ENCODE measurements at places on chromosomes 6 and 20.

GRCh38 chr20:14312001-14312400, 25.4 kb downstream of the FLRT3 start:
- no peak for DNase-seq

GRCh38 chr20:20317621-20318364, 50.1 kb upstream of the INSM1 start:
- DNase-seq: no peak

DNA sequence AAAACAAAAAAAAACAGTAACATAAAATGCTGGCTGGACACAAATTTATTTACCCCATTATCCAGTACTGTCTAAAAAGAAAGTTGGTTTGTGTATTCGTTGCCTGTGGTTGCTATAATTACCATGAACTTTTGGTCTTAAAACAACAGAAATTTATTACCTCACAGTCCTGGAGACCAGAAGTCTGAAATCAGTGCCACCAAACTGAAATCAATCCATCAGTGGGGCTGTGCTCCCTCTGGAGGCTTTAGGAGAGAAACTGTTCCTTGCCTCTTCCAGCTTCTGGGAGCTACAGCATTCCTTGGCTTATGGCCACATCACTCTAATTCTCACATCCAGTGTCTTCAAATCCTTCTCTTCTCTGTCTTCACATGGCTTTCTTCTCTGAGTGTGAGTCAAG, 79.4 kb downstream of the SNX5 start:
- no peak for DNase-seq

DNA sequence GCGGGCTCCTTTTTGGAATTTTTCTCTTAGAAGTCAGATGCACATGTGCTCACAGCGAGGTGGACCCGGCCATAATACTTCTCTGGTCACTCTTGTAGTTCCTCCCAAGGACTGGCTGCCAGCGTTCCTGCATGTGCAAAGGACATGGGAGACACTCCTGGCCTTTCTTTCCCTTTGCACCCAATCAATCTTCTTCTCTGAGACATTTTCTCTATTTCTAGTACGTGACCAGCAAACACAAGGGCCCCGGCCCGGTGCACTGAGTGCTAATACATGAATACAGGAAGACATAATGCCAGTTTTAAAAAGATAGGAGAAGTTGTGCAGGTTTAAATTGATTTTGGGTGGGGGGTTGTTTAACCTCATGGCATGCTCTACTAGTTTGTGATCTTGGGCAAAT, 233.6 kb downstream of the SMOC2 start:
- no peak for DNase-seq

DNA sequence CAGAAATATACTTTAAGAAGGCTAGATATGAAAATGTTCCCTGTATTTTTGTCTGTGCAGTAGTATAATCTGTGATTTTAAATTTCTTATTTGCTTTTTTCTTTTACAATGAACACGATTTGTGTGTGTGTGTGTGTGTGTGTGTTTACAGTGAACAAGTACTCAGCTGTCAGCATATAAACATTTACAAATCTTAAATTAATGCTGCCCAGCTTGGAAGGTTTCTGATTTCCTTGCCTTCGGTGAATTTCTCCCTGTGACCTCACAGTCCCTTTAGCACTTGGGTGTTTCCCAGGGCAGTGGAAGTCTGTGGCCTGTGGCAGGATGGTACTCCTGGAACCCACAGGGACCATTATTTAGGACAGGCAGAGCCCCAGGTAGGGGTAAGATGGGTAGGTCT, 37.6 kb downstream of the TXLNB start:
- no peak for DNase-seq

DNA sequence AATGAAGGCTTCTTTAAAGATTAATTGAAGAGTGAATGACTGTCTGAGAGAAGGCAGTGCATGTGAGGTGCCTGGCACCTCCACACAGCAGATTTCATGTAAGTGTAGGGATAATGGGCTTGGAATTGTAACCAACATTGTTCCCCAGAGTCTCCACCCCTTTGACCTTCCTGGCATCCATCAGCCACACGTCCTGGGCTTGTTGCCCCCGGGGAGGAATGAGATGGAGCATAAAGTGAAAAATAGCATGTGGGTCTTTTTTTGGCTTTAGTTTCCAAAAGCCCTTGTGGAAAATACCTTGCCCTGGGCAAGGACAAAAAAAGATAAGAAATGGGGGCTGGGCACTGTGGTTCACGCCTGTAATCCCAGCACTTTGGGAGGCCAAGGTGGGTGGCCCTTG, 242.2 kb upstream of the ECI2 start:
- peak; percentile 87 for DNase-seq

GRCh38 chr6:14757418-14757817, 488.5 kb upstream of the JARID2 start:
- DNase-seq: no peak

DNA sequence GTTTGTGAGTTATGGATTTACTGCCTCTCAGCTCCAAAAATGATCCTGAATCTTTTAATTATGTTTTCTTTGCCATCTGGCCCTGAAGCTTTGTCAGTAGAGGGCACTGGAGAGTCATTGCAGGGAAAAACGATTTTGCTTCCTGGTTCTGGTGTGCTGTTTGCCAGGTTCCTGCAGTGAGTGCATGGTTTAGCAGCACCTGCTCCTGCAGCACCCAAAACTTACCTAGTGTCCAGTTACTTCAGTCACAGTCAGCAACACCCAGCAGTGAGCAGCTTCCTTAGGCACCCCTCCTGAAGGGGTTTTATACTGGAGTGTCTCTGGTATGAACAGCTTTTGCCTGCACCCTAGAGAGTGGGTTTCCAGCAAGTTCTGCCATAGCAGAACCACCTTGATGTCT, 6.0 kb upstream of the TRIM26 start:
- DNase-seq: peak; percentile 39

GRCh38 chr20:63705232-63706026, 2.3 kb downstream of the ARFRP1 start:
- DNase-seq: no peak

Measured in SJSA1 (cell line).